ENCODE measurements at places on chromosomes 13 and 19.

DNA sequence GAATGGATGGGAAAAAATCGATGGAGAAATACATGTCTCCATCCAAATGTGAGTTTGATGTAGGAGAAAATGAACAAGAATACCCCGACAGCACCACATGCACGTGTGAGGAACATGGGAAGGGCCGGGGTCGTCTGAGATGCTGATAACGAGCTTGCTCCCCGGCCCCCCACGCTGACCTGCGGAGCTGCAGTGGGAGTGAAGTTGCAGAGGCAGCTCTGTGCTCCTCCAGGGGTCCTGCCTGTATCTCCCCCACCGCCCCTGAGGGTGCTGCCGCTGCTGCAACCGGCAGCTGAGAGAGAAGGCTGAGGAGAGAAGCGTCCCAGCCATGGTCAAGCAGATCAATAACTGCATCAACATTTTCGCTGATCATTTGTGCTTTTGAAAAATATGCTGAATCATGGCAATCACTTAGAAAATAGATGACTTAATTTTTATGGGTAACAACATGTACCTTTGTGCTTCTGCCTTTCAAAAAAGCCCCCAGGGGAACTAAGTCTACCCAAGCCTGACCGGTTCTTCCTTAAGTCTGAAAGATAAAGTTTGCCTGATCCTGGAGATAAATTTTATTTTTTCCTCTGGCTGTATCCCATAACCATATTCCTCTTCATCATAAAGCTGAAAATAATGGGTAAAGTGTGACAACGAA is 18.2 kb upstream of the NAXD start:
- DNase-seq: no peak

GRCh38 chr13:46097015-46097414 is 7.8 kb downstream of the CPB2 start:
- DNase-seq: no peak

- DNase-seq: peak; percentile 76
These were observed 145.9 kb downstream of the NUFIP1 start for GRCh38 chr13:44843403-44843802.

DNA sequence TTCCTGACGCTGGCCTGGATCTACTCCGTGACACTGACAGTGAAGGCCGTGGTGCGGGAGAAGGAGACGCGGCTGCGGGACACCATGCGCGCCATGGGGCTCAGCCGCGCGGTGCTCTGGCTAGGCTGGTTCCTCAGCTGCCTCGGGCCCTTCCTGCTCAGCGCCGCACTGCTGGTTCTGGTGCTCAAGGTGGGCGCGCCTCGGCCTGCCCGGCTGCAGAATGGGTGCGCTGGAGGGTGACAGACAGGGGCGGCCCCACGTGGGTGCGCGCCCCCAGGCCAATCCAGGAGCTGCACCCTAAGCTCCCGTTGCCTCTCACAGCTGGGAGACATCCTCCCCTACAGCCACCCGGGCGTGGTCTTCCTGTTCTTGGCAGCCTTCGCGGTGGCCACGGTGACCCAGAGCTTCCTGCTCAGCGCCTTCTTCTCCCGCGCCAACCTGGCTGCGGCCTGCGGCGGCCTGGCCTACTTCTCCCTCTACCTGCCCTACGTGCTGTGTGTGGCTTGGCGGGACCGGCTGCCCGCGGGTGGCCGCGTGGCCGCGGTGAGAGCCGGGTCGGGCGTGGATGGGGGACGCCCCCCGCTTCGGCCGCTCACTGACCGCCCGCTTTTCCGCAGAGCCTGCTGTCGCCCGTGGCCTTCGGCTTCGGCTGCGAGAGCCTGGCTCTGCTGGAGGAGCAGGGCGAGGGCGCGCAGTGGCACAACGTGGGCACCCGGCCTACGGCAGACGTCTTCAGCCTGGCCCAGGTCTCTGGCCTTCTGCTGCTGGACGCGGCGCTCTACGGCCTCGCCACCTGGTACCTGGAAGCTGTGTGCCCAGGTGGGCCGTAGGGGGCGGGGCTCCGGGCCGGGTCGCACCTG is 7.2 kb downstream of the ABCA7 start:
- no peak for DNase-seq

DNA sequence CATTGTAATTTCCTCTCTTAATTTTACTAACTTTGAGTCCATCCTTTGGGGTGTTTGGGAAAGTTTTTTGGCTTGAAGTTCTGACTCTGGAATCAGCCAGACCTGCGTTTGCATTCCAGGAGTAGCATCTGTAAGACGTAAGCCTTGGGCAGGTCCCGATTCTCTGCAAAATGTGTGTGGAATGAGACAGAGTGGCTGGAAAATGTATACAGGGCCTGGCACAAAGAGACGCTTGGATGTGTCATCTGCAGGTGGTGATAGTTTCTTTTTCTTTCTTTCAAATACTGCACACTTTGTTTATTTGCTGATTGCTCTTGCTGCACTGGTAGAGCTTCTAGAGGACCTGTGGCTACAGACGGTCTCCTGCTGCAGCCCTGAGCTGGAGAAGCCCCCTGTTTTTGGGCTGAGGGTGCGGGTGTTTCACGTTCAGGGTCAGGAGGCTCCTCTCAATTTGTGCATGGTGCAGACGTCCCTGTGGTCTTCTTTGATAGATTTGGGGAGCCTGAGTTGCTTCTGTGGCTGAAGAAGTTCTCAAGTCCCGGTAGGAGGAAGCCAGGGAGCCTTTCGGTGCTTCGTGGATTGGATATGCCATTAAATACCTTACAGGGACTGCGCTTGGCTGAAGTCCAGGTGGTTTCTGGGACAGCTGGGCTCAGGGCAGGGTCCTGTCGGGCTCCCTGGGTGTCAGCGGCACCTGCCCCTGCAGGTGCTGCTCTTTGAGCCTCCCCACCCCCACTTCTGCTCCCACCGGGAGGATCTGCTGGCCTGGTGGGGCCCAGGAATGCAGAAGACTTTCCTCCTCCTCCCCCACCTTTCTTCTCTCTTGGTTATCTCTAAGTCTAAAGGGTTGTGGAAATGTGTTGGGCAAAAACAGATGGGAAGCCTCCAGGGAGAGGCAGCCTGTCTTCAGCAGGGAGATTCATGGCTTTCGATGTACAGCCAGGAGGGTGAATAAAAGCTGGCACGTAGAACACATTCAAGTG is 44.0 kb upstream of the GAS6 start:
- peak; percentile 83 for DNase-seq

Data from HT1080 (cell line).